ENCODE measurements at places on chromosomes 12 and 14. TPM values are rescaled to one million over a fixed set of nuclear protein-coding genes. Genes with fewer than 3 reads are reported as not detected.
A peak's percentile ranks its signal among the peaks of the same experiment; 100 is the strongest.

DNA sequence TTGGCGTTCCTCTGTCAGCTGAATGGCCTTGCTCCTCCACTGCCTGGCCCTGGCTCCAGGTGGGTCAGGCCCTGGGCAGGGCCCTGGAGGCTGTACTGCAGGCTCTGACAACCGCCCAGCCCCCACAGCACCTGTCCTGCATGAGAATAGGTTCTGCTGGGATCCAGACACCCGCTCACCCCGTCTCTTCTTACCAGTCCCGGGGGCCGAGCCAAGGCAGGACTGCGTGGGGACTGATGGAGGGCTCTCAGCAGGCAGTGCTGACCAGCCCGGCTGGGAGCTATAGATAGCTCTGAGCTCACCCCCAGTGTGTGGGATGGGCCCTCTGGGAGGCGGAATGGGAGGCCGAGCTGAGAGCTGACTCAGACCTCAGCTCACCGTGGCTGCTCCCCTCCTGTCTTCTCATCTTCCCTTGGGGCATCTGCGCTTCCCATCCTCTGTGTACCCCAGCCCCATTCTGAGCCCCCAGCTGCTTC lies 39.6 kb downstream of the TEAD4 start:
- no peak for DNase-seq

Gene PRKAG1
- polyA plus RNA-seq, result 57.6 TPM

GRCh38 chr12:18419311-18419710 lies 158.0 kb downstream of the PIK3C2G start:
- DNase-seq, result no peak

Gene FBXL14
- polyA plus RNA-seq, result 5.5 TPM

DNA sequence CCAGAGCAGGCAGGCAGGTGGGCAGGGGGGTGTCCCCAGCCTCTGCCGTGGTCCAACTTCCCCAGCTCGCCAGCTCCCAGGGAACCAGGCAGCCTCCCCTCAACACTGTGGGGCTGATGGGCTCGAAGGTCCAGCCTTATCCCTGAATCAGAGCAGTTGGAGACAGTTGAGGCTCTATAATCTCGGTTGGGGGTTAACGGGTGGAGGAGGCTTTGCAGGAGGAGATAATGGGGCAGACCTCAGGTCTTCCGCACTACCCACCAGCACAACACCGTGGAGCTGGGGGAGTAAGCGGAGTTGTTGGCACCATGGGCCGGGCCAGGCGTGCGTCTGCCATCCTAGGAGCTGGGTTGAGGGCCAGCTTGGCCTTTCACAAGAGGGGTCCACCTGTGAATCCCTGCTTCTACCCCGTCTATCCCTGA lies 13.9 kb upstream of the HDAC7 start:
- DNase-seq, result no peak

GRCh38 chr12:107163413-107163812 lies 70.1 kb upstream of the CRY1 start:
- DNase-seq, result peak; percentile 14

Gene LTB4R2
- 4.1 TPM for polyA plus RNA-seq

DNA sequence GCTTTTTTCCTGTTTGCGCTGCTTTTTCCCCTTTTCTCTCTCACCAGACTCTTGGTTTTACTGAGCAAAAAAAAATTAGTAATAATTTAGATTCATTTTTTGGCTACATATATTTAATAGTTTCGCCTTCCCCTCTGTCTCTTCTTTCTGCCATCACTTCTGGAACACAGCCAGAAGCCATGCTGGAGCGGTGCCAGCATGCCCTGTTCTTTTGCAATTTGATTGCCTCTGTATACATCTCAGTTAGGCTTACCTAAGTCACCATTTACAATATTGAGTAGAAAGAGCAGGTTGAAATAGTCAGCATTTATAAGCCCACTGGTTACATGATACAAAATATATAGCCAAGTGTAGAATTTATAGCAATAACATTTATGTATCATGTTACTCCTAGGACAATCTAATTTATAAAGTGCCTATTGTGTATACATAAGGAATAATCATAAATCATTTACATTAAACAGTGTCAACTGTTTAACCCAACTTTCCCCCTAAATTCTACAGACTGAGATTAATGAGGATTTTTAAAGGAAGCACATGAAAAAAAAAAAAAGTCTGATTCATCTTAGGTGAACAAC lies 413.8 kb upstream of the SOX5 start:
- DNase-seq, result no peak

Gene FOXA1
- 0.27 TPM for polyA plus RNA-seq

DNA sequence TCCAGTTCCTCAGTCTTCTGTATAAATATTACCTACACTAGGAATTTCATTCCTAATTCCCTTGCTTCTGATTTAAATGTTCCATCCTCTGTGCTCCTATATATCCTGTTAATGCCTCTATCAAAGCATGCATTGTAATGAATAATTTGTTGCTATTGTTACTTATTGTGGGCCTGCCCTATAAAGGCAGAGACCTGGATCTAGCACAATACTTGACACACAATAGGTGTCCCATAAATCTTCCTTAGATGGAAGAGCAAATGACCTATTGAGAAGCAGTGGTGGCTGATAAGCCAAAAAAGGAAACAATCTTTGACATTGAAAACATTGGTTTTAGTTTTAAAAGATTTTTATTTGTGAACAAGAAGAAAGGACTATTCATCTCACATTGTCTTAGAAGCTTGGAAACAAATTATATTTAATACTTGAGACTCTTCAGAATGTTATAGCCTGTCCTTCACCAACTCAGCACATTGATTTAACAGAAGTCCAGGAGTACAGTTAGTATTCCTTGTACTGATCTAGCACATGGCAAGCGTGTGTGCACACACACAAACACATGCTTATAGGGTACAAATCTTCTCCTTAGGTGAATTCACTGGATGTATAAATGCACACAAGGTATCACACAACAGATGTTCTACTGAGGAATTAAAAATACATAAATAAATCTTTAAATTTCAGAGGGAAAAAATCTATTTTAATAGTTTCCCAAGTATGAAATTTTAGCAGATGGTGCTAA lies 135.9 kb downstream of the DUSP6 start:
- no peak for DNase-seq

Gene APOLD1
- polyA plus RNA-seq, result 8.9 TPM

DNA sequence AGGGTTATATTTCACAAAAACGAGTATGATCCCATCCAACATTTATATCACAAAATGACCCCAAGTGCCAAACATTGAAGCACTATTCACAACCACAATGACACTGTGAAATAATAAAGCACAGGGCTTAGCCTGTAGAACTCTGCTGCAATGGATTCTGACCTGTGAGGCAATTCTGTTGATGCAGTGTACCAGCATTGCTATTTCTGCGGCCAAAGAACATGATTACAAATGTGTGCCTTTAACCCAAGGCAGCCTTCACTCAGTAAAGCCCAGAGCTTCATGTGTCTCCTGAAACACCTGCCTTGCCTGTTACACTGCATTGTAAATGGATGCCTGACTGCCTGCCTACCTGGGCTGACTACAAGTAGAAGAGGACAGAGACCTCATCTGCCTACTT lies 158.0 kb downstream of the PPM1H start:
- no peak for DNase-seq
